NCI-H82 (cell line): ENCODE measurements at places on chromosomes 16 and 17.

GRCh38 chr17:50361561-50362480 lies 11.2 kb downstream of the MRPL27 start:
- DNase-seq = peak; percentile 76

- peak; percentile 97 for DNase-seq
These were observed 631 bp downstream of the KREMEN2 start for GRCh38 chr16:2964475-2965336.

DNA sequence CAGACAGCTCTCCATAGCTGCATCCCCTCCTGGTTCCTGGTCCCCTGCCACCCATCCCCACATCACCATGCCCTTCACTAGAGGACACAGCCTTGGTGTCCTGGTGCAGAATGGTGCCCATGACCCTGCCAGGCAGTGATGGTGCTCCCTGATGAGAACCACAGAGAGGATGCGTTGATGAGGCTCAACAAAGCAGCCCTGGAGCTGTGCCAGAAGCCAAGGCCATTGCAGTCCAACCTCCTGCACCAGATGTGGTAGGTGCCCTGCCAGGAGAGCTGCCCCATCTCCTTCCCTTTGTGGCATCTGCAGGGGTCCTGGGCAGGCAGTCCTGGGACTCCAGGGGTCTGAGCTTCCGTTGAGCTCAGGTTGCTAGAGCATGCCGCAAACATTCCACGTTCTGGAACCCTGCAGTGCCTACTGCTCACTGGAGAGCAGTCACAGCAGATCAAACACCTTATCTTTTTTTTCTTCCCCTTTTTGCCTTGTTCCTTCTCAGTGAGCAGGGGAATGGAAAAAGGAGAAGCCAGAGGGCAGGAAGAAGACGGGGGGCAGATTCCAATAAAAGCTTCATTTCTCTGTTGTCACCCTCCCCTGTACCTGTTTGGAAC lies 5.3 kb upstream of the EPN3 start:
- no peak for DNase-seq

GRCh38 chr17:72667096-72668063 lies 425.1 kb downstream of the SLC39A11 start:
- no peak for DNase-seq

DNA sequence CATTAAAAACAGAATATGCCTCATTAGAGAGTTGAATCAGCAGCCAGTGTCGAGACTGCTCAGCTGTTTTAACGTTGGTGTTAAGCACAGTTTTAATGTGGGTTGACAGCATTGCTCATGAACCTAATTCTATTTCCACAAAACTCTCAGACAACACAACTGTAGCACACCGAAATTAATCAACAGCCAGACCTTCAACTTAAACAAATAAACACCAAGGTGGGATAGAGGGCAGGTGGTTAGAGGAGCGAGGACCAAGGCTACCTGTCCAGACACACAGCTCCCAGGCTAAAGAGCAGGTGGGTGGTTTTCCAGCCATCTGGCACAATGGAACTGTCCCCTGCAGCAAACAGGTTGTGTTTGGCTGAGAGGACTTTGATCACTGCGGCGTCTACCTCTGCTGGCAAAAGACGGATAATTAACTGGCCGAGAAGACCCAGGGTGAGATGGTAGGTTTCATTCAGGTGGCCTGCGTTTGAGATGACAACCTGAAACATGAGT lies 69.6 kb upstream of the ATP2A3 start:
- DNase-seq = no peak

- DNase-seq = no peak
These were observed 343.4 kb downstream of the CA10 start for GRCh38 chr17:51815097-51815496.

DNA sequence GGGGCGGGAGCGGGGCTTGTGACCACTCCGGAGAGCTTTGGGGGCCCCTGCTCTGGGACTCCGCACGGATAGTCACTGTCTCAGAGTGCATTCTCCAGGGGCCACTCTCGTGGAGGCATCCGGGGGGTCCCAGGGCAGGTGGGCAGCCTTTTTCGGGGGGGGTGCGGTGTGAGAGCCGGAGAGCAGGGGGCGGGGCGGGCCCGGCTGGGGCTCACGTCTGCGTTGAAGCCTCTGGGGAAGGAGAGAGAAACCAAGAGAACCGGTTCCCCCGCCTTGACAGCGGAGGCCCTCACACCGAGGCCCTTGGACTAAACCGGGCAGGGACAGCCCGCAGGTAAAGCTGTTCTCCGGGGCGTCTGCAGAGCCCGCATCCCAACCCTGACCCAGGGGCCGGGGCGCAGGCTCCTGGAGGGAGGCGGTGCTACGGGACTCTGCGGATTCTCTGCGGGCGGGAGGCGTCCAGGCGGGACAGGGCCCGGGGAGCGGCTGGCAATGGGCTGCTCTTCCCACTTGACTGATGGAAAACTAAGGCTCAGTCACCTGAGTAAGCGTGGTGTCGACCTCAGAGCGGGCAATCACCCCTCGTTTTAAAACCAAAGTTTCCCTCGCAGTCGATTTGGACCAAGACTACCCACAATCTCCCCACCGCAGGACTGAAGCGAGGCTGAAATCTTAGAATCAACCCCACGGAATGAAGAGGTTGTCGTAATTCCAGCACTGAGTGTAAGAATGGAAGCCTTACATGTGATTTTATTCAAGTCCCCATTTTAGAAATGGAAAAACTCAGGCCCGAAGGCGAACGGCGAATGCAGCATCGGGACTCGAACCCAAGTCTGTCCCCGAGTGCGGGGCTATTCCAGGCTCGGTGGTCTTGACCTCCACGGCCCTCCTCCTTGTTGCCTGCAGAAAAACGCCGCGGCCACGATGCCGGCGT lies 49.6 kb upstream of the AMZ2 start:
- no peak for DNase-seq

DNA sequence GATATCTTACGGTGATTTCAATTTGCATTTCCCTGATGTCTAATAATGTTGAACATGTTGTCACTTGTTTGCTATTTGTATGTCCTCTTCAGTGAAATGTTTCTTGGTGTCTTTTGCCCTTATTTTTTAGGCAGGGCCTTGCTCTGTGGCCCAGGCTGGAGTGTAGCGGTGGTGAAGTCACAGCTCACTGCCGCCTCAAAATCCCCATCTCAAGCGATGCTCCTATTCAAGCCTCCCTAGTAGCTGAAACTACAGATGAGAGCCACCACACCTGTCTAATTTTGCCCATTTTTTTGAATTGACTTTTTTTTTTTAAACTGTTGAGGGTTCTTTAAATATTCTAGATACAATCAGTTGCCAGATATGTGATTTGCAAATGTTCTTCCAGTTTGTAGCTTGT lies 8.3 kb downstream of the UBE2G1 start:
- DNase-seq = no peak

DNA sequence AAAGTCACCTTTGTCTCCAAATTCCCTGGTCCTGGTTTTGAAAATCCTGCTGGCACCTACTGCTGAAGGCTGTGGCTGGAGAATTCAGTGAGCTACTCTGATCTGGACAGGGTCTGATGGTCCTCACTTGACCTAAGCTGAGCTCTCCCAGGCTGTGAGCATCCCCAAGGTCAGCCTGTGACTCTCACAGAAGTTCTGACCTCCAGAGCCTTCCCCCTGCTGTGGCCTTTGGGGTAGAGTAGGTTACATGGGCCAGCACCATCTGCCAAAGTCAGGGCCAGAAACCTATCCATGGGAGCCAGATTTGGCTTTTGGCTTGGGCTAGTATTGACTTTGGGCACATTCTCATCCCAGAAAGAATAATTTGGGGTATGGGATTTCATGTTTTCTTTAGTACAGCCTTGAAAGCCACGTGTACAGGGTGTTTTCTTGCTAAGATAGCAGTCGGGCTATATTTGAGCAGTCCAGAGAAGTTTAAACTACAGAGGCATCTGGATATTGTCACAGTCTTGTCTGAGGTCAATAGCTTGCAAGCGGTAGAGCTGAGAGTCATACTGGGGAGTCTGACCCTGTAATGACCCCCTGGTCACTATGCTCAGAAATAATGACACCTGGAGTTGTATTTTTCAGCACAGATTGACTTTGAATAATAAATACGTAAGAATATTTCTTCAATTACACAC lies 6.2 kb upstream of the AGRP start:
- no peak for DNase-seq

DNA sequence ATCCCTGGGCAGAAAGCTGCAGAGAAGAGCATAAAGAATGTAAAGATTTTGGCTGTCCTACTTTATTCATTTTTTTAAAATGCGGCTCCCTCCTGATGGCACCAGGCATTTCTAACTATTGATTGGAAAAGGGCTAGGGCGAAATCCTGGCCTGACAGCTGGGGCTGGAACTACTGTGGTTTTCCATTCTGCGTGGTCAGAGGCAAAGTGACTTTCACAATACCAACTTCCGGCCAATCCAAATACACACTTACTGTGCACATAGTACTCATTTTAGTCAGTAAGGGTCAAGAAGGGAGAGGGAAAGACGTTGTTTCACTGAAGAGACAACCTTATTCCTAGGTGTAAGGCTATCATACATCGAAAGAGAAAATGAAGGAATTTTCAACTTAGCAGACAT lies 113.8 kb upstream of the PMFBP1 start:
- no peak for DNase-seq

DNA sequence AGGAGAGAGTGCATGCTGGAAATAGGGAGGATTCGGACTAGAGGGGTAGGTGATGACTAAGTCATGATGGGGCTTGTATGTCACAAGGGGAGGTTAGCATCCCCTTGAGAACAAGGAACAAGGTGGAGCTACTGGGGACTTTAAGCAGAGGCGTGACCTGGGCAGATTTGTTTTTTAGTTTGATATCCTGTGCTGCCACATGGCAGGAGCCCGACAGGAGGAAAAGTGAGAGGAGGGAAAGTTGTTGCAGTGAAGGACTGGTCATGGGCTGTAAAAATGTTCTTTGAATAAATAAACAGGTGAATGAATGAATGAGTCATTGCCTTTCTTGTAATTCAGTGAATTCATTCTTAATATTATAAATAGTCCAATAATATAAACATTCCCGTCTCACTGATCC lies 365.1 kb upstream of the CDH5 start:
- no peak for DNase-seq

GRCh38 chr17:72837335-72837734 lies 255.2 kb downstream of the SLC39A11 start:
- DNase-seq = no peak

DNA sequence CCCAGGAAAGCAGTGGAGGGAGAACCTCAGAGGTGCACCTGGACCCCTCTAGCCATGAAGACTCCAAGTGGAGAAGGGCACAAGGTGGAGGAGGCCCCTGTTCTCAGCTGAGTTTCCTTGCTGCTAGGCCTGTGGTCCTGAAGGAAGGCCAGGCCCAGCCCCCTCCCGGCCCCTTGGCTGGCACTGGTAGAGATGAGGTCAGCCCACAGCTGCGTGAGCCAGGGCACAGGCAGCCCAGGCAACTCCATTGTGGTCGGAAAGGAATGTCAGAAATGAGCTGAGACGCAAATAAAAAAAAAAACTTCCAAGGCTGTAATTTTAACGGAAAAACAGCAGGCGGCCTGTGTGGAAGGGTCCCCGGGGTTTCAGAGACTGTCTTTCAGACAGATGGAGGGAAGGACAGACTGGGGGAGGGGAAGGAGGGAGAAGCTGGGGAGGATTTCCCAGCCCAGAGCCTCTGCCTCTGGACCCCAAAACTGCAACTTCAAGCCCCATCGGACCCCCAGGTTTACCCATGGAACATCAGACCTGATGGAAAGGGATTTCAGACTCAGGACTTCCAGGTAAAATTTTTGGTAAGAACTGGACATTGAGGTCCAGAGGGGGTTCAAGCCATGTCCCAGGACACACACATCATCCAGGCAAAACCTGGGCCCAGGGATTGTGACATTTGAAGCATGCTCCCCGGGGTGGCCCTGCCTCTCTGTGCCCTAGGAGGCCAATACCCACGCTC lies 25.6 kb upstream of the MRPS23 start:
- DNase-seq = peak; percentile 87

DNA sequence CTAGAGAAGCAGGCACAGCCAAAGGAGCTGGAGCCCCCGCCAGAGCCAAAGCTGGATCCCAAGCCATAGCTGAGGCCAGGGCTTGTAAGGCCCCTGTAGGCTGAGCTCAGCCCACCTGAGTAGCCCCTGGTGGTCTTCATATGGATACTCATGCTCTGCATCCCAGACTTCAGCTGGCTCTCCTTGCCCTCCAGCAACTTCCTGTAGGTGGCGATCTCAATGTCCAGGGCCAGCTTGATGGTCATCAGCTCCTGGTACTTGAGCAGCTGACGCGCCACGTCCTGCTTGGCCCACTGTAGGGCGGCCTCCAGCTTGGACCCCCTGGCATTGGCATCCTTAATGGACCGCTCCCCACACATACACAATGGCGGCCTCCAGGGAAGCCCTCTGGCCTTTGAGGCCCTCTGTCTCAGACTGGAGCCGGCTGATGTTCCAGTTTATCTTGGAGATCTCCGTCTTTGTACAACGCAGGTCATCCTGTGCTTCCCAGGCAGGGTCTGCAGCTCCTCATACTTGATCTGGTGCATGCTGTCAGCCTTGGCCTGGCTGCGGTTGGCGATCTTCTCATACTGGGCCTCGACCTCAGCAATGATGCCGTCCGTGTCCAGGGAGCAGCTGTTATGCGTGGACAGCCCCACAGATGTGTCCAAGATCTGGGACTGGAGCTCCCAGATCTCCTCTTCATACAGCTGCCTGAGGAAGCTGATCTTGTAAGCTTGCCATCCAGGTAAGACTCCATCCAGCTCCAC lies 28.9 kb downstream of the IKZF3 start:
- DNase-seq = no peak

DNA sequence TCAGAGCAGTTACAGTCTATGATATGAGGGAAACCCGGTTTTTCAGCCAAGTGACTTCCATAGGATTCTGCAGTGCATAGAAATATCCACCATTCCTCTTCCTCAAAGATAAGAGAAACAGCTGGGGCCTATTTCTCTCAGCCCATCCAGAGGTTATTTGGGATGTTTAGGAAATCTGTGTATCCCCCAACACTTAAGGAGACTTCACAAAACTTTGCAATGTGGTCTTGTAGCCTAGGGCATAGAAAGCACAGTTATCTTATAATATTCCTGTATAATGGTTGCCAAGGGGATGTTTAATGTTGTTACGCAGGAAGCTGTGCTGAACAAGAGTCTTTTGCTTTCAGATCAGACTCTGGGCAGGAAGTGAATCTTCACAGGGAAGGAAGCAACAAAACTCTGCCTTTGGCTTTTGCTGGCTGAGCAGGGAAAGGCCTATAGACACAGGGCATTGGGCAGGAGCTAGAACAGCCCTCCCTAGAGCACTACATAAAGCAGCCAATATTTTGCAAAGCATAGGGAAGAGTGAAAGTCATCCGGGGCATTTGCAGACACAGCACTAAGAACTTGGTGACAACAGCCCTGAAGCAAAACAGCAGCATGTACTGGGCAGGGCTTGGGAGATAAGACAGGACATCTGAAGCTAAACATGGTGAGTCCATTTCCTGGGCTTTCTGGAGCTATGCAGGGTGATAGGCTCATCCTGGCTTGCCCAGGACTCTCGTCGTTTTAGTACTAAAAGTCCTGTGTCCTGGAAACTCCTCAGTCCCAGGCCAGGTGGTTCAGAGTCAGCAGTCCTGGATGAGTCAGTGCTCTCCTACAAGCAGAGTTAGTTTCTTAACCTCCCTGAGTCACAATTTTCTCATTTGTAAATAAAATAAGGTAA lies 18.7 kb upstream of the BEAN1 start:
- no peak for DNase-seq
